ENCODE measurements at places on chromosomes 3 and 15.

DNA sequence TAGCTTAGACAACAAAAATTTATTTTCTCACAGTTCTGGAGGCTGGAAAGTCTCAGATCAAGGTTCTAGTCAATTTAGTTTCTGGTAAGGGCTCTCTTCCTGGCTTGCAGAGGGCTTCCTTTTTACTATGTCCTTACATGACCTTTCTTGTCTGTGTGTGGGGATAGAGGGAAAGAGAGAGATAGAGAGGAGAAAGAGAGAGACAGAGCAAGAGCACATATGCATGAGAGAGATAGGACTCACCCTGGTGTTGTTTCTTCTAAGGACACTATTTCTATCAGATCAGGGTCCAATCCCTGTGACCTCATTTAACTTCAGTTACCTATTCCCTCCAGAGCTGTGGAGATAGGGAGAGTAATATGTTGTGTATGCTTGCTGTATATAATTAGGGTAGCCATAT is 44.9 kb upstream of the TEX9 start:
- no peak for DNase-seq

- DNase-seq, result no peak
Measured at GRCh38 chr3:172354931-172355499, 93.2 kb downstream of the GHSR start.

DNA sequence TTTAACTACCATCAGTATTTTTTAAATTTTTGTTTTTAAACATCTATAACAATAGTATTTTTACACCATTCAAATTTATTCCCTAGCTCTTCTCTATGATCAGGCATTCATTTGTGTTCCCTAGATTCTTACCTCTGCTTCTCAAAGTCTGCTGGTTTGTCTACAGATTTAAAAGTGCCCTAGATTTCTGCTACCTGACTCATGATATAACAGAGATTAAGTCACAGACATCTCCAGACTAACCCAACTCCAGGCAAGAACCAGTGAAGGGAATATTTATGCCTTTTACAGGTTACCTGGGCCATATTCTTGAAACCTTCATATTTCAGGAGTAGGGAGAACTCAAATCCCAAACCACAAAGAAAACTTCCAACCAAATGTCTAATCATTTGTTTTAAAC is 38.8 kb downstream of the ADAM10 start:
- DNase-seq, result no peak

GRCh38 chr15:35495080-35495479 is 50.9 kb downstream of the DPH6 start:
- DNase-seq, result no peak

- DNase-seq, result no peak
Measured at GRCh38 chr3:110629917-110630316, 441.7 kb upstream of the NECTIN3 start.

DNA sequence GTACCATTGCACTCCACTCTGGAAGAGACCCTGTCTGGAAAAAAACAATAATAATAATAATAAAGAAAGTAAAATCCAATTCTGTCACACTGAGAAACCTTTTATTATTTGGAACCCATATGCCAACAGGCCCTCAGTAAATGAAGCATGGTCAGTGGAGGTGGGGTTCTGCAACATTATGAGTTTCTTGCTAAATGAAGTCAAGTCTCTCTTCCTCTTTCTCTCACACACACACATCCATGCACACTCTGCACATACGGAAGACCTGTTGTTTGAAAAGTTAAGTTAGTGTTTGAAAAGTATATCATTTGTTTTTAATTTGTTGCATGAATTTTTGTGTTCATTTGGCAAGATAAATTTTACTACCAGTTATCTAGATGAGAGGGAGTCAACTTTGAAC is 27.8 kb downstream of the GAP43 start:
- DNase-seq, result no peak

- DNase-seq, result no peak
Measured at GRCh38 chr15:26873846-26874245, 7.0 kb downstream of the GABRA5 start.

DNA sequence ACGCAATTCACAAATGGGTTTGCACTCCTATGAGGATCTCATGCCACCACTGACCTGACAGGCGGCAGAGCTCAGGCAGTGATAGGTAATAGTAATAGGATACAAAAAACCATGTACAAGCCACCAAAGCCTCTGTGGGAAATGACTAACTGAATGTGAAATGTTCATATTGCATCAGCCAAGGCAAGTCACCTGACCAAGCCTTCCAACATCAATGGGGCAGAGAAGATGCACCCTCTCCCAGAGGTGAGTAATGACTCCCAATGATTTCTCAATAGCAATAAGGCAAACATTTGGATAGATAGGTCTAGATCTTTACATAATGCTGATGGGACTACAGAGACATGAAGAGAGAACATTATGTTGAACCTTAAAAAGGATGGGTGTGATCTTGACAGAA is 14.9 kb downstream of the CNTN3 start:
- no peak for DNase-seq

- DNase-seq, result no peak
Measured at GRCh38 chr15:73897441-73898261, 24.3 kb downstream of the TBC1D21 start.

GRCh38 chr3:79491029-79491641 is 276.7 kb downstream of the ROBO1 start:
- no peak for DNase-seq

- DNase-seq, result no peak
Measured at GRCh38 chr15:66895794-66896453, 169.5 kb upstream of the SMAD3 start.

GRCh38 chr15:37880009-37880834 is 54.2 kb upstream of the TMCO5A start:
- no peak for DNase-seq

DNA sequence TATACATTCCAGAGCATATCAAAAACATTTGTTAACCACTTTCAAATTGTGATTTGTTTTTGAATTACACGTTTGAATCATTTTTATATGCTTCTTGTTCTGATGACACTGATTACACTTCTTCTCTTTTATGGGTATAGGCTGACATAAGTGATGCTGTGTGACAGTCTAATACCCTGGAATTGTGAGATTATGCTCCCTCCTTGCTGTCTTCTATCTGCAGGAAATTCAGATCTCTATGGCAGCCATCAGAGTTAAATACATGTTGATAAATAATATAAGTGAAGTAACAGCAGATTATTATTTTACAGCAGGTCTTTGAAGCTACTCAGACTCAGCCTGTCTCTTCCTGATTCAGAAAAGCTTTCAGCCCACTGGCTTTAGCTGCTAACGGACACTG is 248.9 kb downstream of the ZMAT3 start:
- no peak for DNase-seq

DNA sequence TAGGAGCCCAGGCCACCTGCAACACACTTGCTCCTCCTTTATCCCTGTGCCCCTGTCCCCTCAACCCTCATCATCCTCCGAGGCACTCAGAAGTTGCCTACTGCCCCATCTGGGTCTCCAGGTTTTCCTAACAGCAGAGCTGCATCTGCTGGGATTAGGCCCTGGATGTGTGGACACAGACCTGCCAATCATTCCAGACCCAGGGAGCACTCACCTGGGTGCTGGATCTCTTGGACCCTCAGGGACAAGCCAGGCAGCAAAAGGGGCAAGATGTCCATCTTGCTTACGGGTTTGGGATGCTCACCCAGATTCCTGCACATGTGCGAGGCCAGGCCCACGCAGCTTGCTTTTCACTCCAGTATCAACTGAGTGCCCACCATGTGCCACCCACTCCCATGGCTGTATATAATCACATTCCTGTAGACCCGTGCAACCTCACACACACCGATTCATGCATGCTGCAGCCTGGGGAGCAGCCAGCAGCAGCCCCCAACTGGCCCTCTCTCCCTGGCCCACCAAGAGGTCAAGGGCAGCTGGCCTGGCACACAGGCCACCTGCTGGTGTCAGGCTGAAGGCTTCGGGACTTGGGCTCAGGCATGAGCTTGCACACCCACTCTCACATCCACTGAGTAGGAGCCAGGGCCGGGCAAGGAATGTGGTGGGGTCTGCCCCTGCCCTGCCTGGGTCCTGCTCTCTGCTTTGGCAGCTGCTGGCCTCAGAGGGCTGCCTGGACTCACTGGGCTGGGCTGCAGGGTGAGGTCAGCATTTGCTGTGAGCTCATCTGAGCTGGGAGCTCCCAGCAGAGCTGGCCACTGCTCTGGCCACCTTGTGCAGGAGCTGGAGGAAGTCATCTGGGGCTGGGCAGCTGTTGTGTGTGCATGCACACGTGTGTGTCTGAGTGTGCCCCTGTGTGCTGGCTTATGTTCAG is 14.9 kb downstream of the PRKCD start:
- DNase-seq, result no peak

GRCh38 chr3:189841473-189842205 is 210.4 kb downstream of the TP63 start:
- peak; percentile 52 for DNase-seq

DNA sequence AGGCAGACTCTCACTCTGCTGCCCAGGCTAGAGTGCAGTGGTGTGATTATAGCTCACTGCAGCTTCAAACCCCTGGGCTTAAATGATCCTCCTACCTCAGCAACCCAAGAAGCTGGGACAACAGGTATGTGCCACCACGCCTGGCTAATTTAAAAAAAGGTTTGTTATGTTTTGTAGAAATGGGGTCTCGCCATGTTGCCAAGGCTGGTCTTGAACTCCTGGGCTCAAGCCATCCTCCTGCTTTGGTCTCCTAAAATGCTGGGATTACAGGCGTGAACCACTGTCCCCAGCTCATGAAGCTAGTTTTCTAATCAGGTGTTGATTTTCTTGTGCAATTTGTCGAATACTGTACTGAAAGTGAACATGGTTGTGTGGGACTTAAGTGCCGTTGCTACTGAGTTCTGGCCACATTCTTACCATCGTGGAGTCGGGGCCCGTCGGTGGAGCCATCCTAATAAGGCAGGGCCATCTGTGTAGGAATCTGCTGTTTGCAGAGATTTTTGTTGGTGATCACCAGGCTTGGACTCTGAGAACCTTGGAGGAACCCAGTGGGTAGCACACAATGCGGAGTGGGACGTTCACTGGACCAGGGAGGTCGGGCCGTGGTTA is 193.2 kb downstream of the GOLGA6L6 start:
- no peak for DNase-seq

DNA sequence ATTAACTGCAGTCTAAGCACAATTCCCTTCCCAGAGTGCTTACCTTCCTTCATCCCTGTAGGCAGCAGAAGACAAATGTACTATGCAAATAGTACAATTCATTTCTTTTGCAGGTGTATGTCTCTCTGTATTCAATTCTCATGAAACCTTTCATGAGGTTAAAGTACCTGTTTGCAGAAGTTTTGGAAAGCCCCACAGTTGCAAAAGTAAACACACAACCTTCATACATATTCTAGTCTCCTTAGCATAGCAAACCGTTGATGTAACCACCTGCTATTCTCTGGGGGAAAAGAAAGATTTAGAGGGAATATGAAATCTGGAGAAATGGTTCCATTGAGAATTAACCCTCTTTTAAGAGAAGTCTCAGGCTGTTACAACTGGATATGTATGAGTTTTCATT is 200.3 kb upstream of the SUCLG2 start:
- DNase-seq, result no peak

DNA sequence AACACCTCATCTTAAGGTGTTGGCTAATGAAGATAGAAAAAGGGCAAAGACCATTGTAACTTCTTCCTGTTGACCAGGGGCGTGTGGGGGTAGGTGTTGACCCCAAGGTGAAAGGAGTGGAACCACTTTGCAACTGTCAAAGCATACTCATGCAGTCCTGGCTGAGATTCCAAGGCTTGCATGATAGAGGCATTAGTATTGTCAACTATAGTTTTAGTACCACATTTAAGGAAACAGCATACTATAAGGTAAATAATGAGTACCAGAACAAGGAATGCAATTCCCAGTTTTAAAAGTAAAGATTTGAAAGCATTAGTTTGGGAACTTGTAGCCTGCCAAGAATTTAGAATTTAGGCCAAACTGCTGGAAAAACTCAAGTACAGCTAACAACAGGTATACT is 27.8 kb upstream of the ADGRG7 start:
- no peak for DNase-seq

GRCh38 chr3:192869131-192870031 is 48.3 kb downstream of the MB21D2 start:
- DNase-seq, result no peak

- no peak for DNase-seq
Measured at GRCh38 chr3:16357186-16358121, 92.4 kb downstream of the OXNAD1 start.

DNA sequence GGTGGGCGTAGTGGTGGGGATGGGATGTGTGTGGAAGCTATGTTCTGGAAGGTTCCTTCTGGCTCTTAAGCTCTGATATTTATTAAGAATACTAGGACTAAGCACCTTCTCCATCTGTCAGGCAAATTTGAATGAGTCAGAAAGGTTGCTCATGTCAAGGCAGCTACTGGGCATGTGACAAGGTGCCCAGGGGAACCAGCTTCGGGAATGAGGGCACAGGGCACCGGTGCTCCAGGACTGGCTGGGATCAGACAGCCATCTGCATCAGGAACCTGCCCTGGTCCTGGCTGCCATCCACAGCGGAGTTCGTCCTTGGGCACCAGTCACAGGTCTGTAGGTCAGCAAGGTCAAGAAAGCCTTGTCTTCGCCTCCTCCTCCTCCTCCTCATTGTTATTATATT is 32.5 kb downstream of the CA12 start:
- DNase-seq, result no peak

DNA sequence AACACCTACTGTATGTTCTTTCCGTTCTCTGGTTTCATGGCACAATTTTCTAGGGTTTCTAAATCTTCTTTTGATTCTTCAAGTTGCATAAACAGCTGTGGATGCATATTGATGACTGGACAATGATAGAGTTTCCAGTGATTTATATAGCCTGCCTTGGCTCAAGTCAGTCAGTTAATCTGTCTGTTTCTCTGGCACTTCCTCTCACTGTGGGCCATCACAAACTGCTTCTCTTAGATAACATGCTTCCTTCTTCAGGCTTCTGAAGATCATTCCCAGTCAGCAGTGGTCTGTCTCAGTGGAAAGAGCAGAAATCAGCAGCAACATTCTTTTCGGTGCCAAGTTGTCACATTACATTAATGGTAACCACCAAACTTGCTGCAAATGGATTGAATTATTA is 207.2 kb downstream of the RYR3 start:
- no peak for DNase-seq

- DNase-seq, result no peak
Measured at GRCh38 chr15:99963096-99963825, 230.0 kb upstream of the LYSMD4 start.

DNA sequence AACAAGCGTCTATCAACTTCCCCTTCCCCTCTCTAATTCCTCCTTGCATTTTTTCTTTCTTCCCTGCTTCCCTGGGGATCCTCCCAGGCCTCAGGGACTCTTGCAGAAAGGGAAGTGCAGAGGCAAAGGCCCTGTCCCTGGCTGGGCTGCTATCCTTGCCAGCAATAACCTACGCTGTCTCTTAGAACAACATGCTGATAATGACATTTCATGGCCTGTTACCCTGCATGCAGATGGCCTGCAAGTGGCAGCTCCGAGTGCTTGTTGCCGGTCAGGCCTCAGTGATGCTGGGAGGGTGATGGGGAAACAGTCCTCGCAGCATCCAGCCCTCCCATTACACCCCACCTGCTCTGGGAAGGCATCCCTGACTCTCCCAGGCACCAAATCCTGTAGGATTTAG is 167.6 kb downstream of the RAB11A start:
- DNase-seq, result no peak

Measured in urinary bladder (tissue), 4 donors.